ENCODE measurements at places on chromosomes 7 and 10. TPM values are rescaled to one million over a fixed set of nuclear protein-coding genes. Genes with fewer than 3 reads are reported as not detected.
A peak's percentile ranks its signal among the peaks of the same experiment; 100 is the strongest.

Gene SERPINE1
- total RNA-seq, result 14.8 TPM

- no peak for DNase-seq
Measured at GRCh38 chr7:33035776-33036175, 26.8 kb downstream of the NT5C3A start.

- DNase-seq, result no peak
Measured at GRCh38 chr10:86961481-86962091, 3.2 kb downstream of the SNCG start.

- DNase-seq, result no peak
Measured at GRCh38 chr10:108899670-108900069, 1023.6 kb downstream of the XPNPEP1 start.

- no peak for DNase-seq
Measured at GRCh38 chr7:36107926-36108631, 45.0 kb upstream of the EEPD1 start.

DNA sequence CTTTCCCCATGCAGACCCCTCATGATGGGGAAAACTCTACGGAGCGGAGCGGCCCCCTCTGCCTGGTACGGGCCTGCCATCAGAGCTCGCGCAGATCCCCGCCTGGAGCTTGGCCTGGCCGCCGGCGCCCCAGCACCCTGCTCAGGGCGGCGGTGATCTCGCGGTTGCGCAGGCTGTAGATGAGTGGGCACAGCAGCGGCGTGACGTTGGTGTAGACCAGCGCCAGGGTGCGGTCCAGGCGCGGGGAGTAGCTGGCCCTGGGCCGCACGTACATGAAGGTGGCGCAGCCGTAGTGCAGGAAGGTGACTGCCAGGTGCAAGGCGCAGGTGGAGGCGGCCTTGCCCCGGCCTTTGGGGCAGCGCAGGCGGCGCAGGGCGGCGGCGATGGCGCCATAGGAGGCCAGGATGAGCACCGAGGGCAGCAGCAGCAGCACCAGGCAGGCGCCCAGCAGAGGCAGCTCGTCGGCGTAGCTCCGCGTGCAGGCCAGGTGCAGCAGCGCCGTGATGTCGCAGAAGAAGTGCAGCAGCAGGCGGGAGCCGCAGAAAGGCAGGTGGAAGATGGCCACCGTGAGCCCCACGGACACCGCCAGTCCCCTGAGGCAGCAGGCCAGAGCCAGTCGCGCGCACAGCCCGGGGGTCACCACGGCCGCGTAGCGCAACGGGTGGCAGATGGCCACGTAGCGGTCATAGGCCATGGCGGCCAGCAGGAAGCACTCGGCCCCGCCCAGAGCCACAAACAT, 33.4 kb downstream of the TAS2R41 start:
- no peak for DNase-seq

Gene WIPF3
- total RNA-seq, result under 0.01 TPM

GRCh38 chr7:29189743-29190201, 4.8 kb upstream of the CHN2 start:
- peak; percentile 58 for DNase-seq

DNA sequence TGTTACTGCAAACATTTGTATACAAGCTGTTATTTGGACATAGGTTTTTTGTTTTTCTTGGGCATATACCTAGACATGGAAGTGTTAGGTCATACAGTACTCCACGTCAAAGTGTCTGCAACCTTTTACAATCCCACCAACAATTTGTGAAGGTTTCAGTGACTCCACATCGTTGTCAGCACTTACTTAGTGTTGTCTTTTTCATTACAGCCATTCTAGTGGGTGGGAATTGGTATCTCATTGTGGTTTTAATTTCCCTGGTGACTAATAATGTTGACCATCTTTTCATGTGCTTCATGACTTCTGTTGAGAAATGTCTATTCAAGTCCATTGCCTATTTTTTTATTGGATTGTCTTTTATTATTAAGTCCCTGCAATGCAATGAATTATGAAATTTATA, 95.0 kb downstream of the UBE3C start:
- no peak for DNase-seq

GRCh38 chr10:110571093-110571743, 3.7 kb downstream of the SMC3 start:
- DNase-seq, result no peak

GRCh38 chr7:134623193-134623592, 23.5 kb upstream of the BPGM start:
- no peak for DNase-seq

DNA sequence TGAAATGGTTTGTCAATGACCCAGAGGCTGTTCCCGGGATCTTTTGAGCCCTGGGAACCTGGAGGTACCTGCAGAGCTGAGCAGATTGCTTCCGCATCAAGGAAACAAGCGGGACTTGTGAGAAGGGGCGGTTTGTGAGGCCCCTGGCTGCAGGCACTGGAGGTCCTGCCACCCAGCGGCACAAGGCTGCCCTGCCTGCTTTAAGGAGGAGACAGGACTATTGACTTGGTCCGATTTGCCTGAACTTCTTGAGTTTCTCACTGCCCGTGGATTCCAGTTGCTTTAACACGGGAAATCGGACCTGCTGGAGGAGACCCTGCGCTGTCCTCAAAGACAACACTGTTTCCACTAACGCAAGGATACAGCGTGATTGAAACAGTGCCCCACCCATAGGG, 130.1 kb downstream of the DNAJB6 start:
- DNase-seq, result no peak

DNA sequence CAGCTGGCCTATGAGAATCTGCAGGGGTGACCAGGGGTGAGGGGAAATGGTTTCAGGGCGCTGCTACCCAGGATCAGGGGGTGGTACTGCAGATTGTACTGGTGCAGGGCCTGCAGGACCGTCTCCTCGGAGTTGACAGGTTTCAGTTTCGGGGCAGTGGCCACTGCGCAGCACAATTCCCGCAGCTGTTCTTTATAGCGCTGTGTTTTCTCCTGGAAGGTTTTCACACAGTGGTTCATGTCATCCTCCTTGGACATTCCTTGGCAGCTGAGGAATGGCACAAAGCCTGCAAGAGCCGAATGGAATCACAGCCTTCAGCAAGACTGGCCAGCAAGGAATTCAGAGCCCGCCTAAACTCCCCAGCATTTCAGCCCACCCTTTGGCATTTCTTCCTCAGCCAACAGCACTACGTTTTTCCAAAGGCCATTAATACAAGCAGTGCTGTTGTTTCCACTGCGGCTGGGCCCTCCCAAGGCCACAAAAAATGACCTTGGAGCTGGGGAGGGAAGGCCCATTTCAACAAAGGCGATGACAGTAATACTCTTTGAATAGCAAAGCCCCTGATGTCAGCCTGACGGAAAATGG, 44.9 kb downstream of the PNLIPRP2 start:
- DNase-seq, result no peak

- DNase-seq, result no peak
Measured at GRCh38 chr7:5692845-5693278, 88.6 kb downstream of the RNF216 start.

Gene SLC18A3
- total RNA-seq, result under 0.01 TPM

Gene SUN1
- total RNA-seq, result 118 TPM

DNA sequence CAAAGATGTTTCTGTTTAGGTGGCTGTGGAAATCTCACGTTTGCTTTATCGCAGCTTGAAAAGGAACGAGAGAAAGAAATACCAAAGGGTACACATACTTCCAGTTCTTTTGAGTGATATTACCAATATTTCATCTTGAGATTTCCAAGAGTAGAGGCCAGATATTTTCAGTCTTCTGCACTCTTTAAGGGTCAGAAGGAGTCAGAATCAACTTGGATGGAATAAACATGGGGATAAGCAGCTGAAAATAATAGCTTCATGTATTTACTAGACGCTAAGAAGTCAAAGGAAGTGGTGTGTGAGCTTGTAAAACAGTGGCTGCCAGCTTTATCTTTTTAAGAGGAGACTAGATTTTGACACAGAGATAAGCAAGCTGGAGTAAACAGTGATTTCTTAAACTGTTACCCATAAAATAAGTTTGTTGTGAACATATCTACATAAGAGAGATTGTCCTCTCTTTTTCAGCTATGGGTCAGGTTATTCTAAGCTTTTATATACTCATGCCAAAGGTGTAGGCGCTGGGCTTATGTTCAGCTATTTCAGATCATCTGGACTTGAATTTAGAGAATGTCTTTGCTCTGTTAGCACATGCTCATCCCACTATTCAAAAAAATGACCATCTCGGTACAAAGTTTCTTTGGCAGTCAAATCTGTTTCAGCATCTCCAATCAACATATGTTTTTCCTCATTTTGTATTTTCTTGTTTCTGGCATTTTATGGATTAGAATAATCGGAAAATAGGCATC, 170.8 kb upstream of the TCF7L2 start:
- DNase-seq, result no peak

Gene ODAD2
- 1.1 TPM for total RNA-seq

- no peak for DNase-seq
Measured at GRCh38 chr7:90698616-90699015, 102.5 kb downstream of the CDK14 start.

- no peak for DNase-seq
Measured at GRCh38 chr10:86705905-86706304, 37.6 kb downstream of the LDB3 start.

Gene RINT1
- 7.0 TPM for total RNA-seq

Gene CALHM3
- total RNA-seq, result 0.27 TPM

Gene BMPER
- total RNA-seq, result under 0.01 TPM

- DNase-seq, result no peak
Measured at GRCh38 chr7:55427800-55428199, 62.7 kb downstream of the LANCL2 start.

DNA sequence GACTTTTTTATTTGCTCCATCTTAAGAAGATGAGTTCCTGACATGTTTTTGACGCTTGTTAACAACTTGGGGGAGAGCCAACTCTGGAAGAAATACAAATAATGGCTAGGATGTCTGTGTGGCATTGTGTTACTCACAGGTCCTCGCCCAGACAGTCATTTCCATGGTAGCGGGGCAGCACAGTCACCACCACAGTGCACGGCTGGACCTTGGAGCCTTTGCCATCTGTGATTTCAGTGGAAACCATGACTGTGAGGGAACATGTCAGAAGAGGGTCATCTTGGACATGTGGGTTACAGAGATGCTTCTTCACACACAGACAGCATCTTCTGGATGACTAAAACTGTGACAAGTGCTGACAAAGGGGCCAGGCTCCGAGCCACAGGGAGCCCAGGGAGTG, 74.5 kb downstream of the PKD1L1 start:
- no peak for DNase-seq

Gene SNX10
- 7.3 TPM for total RNA-seq

DNA sequence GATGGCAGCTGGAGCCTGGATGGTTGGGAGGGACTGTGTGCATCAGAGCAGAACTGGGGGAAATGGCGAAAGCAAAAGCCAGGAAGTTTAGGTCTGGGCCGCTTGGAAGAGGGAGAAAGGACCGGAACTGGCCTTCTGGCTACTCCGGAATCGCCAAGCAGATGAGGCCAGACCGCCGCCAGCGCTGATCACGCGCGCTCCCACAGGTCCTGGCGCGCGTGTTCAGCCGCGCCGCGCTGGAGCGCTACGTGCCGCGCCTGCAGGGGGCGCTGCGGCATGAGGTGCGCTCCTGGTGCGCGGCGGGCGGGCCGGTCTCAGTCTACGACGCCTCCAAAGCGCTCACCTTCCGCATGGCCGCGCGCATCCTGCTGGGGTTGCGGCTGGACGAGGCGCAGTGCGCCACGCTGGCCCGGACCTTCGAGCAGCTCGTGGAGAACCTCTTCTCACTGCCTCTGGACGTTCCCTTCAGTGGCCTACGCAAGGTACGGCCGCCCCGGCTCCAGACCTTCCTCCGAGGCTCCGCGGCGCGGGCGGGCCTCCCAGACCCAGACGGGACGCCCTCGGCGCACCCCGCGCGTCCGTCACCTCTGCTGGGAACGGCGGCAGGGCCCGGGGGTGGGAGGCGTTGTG, 2.0 kb downstream of the CYP26C1 start:
- no peak for DNase-seq

DNA sequence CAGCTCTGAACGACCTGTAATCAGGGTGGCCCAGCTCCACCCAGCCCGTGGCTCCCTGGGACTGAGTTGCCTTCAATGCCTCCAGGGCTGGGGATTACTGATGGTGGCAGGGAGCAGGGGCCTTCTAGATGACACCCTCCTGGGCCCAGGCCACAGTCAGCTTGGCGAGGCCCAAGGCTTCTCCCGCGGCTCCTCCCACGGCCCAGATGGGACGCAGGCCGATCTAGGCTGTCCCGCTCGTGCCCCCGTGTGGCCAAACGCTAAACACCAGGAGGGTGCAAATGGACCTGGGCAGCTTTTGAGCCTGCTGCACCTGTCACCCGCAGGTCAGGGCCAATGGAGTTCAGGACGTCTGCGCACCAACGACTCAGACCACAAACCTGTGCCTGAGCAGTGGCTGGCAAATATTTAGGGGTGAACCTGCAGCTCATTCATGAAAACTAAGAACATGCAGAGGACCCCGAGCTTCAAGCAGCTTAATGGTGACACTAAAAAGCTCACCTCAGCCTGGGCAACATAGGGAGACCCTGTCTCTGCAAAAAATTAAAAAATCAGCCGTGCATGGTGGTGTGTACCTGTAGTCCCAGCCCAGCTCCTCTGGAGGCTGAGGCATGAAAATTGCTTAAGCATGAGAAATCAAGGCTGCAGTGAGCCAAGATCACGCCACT, 43.2 kb downstream of the ASB13 start:
- peak; percentile 79 for DNase-seq

Gene FBXL13
- total RNA-seq, result 1.3 TPM

DNA sequence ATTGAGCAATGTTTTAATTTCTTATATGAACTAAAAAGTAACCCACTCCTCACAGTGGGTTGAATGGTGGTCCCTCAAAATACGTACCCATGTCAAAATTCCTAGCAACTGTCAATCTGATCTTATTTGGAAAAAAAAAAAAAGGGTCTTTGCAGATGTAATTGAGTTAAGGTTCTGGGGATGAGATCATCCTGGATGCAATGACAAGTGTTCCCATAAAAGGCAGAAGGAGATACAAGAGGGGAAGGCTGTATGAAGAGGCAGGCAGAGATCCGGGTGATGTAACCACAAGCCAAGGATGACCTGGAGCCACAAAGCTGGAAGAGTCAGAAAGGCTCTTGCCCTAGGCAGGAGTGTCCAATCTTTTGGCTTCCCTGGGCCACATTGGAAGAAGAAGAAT, 516.3 kb upstream of the MKI67 start:
- no peak for DNase-seq

DNA sequence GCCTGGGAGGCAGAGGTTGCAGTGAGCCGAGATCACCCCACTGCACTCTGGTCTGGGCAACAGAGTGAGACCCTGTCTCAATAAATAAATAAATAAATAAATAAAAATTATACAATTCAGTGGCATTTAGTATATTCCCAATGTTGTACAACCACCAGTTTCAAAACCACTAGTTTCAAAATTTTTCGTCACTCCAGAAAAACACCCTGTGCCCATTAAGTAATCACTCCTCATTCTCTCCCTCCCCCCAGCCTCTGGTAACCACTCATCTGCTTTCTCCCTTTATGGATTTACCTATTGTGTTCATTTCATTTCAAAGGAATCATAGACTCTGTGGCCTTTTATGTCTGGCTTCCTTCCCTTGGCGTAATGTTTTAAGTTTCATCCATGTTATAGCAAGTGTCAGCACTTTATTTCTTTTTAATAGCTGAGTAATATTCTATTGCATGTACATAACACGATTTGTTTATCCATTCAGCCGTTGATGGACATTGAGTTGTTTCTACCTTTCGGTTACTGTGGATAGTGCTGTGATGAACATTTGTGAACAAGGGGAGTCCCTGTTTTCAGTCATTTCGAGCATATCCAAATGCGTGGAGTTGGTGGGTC, 29.4 kb upstream of the GOLGA7B start:
- DNase-seq, result no peak

- no peak for DNase-seq
Measured at GRCh38 chr10:85599081-85599480, 767.5 kb downstream of the GRID1 start.
